WTC11 (cell line): ENCODE measurements at places on chromosomes 6 and 20.
A peak's percentile ranks its signal among the peaks of the same experiment; 100 is the strongest.

- DNase-seq = no peak
These were observed 5.4 kb downstream of the ADA start for GRCh38 chr20:44646023-44646640.

DNA sequence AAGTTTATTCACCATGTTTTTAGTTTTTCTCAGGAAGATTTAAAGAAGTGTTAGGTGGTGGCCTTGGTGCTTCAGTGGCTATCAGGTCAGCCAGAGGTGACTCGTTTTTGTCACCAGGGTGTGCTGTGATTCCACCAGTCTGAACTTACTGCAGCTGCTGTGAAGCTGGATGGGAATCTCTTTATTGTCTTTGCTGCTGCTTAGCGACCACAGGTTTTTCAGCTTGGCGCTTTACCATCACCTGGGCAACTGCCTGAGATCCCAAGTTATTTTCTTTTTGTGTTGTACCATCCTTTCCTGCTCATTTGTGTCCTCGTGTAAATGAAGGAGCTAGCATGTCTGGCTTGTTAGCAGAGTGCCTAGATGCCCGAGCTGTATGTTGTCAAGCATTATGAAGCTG, 146.9 kb downstream of the MACROD2 start:
- DNase-seq = peak; percentile 67

GRCh38 chr6:139262519-139263300, 29.1 kb downstream of the TXLNB start:
- DNase-seq = no peak

DNA sequence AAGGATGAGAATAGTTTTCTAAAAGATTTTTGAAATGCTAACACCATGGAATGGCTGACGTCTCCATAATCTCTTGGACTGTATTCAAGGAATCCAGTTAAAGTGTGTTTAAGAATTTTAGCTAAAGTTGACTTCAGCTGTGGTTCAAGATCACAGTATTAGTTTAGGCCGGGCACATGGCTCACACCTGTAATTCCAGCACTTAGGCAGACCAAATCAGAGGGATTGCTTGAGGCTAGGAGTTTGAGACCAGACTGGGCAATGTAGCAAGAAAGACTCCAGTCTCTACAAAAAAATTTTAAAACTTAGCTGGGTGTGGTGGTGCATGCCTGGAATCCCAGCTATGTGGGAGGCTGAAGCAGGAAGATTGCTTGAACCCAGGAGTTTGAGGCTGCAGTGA, 68.2 kb downstream of the RFPL4B start:
- no peak for DNase-seq

DNA sequence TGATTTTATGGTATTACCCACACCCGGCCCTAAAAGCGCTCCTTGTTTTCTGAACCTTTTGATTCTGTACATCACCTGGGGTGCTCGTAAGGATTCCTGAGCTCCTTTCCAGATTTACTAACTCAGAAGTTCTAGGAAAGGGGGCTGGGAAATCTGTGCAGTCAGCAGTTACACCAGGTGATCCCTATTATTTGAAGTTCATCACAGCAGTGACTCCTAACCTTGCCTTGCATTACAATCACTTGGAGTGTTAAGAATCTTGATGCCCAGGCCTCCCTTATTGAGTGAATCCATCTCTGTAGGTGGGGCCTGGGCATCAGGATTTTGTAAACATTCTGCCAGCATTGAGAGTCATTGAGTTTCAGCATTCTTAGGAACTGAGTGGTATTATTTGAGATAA, 44.7 kb downstream of the BMP6 start:
- no peak for DNase-seq

DNA sequence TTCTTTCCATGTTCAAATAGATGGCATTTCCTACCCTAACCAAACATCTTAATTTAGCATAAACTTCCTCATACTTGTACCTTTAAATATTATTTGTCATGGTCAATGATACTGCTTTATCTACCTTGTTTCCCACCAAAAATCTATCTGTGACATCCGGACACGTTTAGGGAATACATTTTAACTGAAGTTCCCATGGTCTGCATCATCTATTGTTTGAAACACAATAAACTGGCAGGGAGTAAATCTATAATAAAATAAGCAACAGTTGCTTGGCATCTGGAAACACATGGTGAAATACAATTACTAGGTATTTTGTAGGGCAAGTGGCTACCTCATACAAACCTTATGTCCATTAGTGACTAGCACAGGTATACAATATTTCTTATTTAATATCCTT, 289.1 kb downstream of the GJA1 start:
- DNase-seq = no peak

- no peak for DNase-seq
These were observed 48.3 kb downstream of the BTBD9 start for GRCh38 chr6:38591439-38591838.

DNA sequence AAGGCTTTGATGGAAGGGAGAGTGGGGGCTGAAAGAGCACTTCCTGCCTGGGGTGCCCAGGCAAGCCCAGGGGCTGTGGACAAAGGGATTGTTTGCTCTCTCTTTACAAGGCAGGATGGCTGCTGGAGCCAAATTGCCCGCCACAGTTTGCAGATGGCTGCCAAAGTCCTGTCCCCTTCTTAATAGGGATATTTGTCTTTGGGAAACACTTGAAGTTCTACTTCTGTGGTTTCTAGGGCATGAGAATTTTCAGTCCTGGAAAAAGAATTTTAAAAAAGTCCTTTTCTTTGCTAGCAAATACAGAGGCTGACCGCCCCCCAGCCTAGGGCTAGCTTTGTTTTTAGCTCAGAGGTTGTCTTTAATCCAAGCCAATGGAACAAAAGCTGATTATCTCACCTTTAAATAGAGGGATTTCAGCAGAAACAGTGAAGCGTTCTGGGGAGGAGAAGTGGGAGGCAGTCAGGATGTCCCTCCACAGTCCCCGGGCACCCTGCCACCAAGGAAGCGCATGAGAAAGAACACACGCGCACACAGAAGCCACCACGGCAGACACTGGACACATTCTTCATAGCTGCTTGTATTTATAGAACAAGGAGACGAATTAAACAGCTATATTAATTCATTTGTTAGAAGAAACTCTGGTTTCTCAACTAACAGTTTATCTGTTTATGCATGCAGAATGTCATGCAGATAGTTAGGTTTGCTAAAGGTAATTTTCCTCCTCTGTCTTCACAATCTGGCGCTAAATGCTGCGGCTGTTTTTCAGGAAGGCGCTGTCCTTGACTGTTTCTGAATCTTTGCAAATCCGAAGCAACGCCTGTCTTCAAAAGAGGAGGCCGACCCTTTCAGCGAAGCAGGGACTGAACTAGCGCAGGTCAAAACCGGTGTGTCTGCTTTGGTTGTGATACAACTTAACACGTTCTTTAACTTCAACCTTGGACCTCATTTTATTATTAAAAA, 736.9 kb downstream of the QKI start:
- DNase-seq = no peak

- peak; percentile 63 for DNase-seq
These were observed 26.0 kb upstream of the SYNDIG1 start for GRCh38 chr20:24443436-24443835.

DNA sequence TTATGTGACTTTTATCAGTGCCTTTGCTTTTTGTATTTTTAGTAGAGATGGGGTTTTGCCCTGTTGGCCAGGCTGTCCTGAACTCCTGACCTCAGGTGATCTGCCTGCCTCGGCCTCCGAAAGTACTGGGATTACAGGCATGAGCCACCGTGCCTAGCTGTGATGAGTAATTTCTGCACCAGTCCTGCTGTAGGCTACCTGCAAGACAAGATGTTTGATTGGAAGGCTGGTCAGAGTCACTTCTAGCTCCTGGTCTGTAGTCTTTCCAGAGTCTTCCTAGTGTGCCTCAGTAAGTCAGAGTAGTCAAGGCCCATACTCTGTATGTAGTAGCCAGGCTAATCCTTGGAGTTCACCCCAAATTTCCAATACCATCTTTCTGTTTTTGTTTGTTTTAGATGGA, 8.9 kb downstream of the TIAM2 start:
- DNase-seq = no peak

GRCh38 chr6:147522597-147522996, 14.1 kb downstream of the SAMD5 start:
- no peak for DNase-seq

DNA sequence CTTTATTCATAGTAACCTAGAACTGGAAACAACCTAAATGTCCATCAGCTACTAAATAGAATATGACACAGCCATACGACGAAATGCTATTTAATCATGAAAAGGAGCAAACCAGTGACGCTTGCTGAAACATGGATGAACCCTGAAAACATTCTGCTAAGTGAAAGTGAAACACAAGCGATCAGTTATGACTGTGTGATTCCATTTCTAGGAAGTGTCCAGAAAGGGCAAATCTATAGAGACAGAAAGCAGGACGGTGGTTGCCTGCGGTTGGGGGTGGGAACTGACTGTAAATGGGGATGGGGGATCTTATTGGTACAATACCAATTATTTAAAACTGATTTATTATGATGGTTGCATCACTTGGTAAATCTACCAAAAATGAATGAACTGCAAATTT, 126.8 kb downstream of the IPCEF1 start:
- no peak for DNase-seq

DNA sequence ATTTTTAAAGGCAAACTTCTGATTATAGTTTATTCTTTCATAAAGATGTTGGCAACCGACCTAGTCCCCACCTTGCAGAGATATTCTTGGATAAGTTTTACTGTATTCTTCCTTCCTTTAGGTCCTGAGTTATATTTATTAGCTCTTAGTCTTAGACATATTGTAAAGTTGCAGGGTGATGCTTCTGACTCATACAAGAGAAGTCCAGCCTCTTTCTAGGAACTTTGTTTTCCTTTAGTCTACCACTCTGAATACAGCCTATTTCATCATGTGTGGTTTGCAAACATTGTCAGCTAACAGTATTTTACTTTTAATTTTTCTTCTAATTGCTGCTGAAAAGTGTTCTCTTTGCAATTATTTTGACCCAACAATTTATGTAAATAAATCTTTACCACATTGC, 686.7 kb downstream of the COL12A1 start:
- no peak for DNase-seq

GRCh38 chr6:33289784-33290315, 449 bp downstream of the PFDN6 start:
- no peak for DNase-seq

DNA sequence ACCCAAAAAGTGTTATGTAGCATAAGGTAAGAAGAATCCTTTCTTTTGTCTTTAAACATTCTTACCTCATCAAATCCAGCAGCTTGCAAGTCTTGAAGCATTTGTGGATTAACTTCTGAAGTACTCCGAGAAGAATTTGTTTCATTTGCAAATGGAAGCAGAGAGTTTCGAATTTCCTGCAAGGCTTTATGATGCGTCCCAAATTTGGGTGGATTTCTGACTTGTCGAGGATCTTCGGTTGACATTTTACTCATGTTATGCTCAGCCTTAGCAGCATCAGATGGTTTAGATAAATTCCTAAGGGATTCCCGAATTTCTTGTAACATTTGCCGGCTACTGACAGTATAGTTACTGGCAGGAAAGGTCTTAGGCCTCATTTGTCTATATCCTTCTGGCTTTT, 16.2 kb downstream of the LATS1 start:
- DNase-seq = no peak

DNA sequence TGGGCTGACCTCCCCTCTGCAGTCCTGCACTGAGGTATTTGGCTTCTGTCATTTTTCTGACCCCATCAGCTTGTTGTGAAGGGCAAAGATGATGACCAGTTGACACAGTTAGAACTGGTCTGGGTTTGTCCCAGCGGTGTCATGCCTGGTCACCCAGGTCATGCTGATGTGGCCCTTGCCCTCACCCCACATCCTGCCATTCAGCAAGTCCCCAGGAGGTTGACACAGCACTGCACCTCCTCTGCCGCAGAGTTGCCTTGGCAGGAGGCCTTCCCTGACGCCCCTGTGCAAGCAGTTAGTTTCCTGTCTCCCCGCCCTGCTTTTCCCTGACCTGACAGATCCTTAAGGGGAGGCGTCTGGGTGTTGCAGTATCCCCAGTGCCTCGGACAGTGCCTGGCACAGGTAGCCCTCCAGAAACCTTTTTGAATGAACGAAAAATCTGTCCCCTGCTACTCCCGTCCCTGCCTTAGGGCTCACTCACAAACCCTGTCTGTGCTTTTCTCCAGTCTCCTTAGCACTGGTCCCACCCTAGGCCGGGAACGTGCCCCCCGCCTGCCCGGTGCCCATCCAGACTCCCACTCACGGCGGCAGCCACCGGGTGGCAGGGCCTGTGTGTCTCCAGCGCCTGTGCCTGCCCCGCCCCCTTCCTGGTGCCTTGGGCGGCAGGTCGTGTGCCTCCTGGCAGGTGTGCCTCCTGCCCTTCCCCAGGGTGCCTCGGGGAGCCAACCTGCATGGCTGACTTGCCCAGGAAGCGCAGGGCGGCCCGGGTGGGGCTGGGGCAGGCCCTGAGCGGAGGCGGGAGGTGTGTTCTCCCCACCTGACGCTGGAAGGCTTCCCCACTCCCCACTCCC, 146.3 kb upstream of the RNF24 start:
- no peak for DNase-seq

- no peak for DNase-seq
These were observed 37.5 kb downstream of the SDHAF4 start for GRCh38 chr6:70604254-70604653.

- DNase-seq = no peak
These were observed 137.3 kb downstream of the HTR1B start for GRCh38 chr6:77326029-77326428.

- DNase-seq = peak; percentile 46
These were observed 1.6 kb upstream of the ATXN1 start for GRCh38 chr6:16762550-16763477.

GRCh38 chr20:38129893-38130609, 35.0 kb downstream of the TGM2 start:
- peak; percentile 8 for DNase-seq

GRCh38 chr6:112253841-112254816, at the start of gene LAMA4:
Gene LAMA4, minus strand, starts transcription at chr6:112254567. Its CDS starts 417 bp downstream, at chr6:112254150.
- DNase-seq = peak; percentile 39
